NCI-H1105 (cell line): ENCODE measurements at places on chromosomes 2 and 18.

DNA sequence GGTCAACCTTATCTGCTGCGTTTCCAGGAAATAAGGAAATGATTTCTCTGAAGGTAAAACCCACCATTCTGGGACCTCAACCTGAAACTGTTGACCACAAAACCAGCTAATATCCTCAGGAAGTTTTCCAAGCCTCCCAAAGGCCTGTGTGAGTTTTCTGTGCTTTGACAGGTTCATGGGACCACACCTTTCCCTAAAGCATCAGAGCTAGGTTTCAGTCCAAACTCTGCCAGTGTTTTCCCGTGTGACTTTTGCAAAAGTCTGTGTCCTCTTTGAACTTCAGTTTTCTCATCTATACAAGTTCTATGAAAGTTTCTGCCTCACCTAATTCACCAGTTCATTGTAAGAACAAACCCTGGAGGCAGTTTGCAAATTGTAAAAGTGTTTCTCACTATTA is 39.8 kb downstream of the VSNL1 start:
- DNase-seq: no peak

- peak; percentile 33 for DNase-seq
Observed at GRCh38 chr18:9971313-9971920, 57.6 kb downstream of the VAPA start.

- DNase-seq: no peak
Observed at GRCh38 chr2:105834931-105835330, 90.2 kb downstream of the NCK2 start.

- no peak for DNase-seq
Observed at GRCh38 chr2:149849136-149849535, 261.6 kb upstream of the MMADHC start.

- DNase-seq: no peak
Observed at GRCh38 chr2:241895712-241896641, 26.4 kb downstream of the RTP5 start.

GRCh38 chr2:192208848-192209247 is 14.1 kb upstream of the TMEFF2 start:
- no peak for DNase-seq

DNA sequence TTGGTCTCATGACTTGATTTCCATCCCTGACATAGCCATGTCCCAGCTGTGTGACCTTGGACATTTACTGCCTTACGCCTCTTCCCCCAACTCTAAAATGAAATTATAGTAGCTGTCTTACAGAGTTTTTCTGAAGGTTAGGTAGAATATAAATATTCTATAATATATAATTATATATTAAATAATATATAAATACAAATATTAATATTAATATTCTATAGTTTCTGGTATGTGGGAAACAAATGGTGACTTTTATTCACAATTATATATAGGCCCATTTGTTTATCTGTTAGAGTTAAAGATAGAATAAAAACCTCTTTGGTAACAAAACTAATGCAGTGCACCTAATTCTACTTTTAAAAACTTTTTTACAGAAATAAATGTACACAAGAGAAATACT is 1.7 kb downstream of the RBBP8 start:
- DNase-seq: no peak

GRCh38 chr18:12326711-12327460 is 18.8 kb downstream of the TUBB6 start:
- no peak for DNase-seq

GRCh38 chr2:189304360-189304759 is 124.8 kb upstream of the COL5A2 start:
- DNase-seq: no peak

DNA sequence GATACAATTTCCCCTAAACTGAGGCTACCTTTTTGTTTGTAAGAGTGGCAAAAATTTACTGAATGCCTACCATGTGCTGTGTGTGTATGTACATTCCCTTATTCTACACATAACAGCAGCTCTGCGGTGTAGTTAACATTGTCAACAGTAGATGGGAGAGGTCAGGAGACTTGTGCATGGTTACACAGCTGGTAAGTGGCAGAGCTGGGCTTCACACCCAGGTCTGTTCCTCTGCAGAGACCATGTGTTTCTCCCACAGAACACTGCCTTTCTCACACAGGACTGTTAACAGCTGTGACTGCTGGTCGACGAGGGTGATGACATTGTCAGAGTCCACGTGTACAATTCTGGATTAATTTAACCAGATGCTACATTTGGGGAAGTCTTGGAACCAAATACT is 49.1 kb downstream of the EML6 start:
- DNase-seq: no peak

- peak; percentile 58 for DNase-seq
Observed at GRCh38 chr2:85826990-85827878, 61.6 kb downstream of the ST3GAL5 start.

DNA sequence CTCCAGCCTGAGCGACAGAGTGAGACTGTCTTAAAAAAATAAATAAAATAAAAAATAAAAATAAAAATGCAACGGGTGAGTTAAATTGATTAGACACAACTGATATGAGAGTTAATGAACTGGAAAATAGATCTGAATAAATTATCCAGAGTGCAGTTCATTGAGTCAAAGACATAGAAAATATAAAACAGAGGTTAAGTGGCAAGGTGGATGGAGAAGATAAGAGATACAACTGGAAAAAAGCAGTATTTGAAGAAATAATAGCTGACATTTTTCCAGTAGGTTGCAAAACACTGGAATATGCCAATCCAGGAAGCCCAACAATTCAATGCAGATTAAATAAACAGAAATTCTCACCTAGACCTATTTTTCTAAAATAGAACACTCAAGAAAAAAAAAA is 10.7 kb downstream of the CGREF1 start:
- no peak for DNase-seq

DNA sequence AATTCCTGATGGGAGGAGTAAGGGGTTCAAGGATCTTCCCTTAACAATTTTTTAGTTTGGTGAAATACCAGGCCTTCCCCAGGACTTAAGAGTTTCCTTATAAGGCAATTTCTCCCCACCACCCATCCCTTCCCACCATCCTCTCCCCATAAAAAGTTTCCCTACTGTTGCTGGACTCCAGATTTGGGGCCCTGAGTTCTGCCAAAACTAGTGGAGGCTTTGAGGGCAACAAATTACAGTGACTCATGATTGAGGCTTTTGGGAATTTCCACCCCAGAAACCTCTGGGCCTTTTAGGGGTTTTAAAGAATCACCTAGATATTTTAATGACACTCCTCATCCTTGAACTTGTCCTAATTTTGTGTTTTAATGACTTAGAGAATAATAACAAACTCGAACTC is 14.3 kb upstream of the EN1 start:
- no peak for DNase-seq

DNA sequence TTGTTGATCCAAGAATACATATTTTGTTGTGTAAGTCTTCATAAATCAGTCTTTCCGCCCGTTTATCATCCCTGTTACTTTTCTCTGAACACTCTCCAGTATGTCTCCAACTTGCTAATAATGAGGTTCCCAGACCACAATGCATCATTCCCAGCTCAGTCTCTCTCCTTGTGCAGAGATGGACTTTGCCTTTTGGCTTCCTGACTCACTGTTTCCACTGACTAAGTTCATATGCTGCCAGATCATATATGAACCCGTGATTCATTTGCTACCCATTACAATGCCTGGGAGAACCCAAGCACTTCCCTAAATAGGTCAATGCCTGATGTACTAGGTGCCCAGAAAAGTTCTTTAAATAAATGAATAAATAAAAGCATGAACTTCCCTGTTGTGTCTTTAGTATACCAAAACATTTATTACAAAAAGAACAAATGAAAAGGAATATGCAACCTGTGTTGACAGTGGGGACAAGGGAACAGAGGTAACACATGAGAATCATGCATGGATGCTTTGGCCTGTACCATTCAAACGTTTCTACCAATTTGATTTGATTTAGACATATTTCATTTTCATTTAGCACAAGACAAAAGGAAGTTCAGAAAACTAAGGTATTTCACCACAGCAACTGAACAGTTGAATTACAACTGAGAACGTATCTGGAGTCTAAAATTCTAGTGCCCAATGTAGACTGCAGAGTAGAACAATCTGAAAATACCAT is 215.4 kb upstream of the HNRNPA3 start:
- DNase-seq: no peak

DNA sequence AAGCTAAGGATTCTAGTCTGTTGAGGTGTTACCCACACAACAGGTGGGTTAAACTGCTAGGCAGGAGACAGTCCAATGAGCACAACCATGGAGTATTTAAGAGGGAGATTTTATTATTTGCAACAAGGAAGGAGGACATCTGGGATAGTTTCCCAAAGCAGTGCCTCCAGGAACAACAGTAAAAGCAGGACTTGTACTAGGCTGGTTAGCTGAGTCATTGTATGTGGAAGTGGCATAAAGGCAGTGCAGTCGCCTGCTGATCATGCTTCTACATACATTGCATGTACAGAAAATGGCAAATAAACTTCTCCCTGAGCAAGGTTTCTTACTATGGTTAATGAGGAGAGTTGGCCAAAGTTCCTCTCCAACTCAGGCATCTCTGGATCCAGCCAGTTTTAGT is 46.1 kb upstream of the CYTIP start:
- DNase-seq: no peak

GRCh38 chr18:27400001-27400400 is 214.9 kb upstream of the CHST9 start:
- no peak for DNase-seq

- no peak for DNase-seq
Observed at GRCh38 chr2:130354139-130354428, 1.8 kb upstream of the PTPN18 start.

GRCh38 chr2:100875516-100876230 is 55.7 kb downstream of the NPAS2 start:
- no peak for DNase-seq

DNA sequence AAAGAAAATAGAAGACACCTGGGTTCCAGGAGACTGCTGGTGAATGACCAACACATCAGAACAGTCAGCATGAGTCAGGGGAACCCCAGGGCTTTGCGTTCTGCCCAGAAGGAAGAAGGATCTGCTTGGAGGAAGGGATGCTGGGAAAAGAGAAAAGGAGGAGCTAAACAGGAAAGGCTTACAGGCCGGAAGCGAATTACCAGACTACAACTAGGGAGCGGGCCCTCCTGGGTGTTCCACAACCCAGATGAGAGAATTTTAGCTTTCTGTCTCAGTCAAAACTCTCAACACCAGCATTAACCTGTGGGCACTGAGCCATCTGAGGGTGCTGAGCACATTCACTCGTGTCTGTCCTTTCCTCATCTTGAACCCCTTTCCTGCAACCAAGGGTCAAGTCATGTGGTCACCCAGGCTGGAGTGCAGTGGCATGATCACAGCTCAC is 19.2 kb downstream of the CDC42EP3 start:
- no peak for DNase-seq

DNA sequence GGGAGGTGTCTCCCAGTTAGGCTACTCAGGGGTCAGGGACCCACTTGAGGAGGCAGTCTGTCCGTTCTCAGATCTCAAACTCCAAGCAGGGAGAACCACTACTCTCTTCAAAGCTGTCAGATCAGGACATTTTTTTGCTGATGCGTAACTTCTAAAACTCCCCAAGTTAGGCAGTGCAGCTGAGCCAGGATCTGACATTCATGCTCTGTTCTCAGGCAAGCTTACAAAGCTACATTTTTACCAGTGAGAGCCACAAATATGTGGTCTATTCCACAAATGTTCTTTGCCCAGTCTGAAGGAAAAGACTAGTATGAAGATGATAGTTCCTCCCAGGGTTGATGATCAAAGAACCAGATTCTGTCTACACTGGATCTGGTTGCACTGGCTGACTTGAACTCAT is 184.1 kb downstream of the MTCL1 start:
- DNase-seq: no peak

DNA sequence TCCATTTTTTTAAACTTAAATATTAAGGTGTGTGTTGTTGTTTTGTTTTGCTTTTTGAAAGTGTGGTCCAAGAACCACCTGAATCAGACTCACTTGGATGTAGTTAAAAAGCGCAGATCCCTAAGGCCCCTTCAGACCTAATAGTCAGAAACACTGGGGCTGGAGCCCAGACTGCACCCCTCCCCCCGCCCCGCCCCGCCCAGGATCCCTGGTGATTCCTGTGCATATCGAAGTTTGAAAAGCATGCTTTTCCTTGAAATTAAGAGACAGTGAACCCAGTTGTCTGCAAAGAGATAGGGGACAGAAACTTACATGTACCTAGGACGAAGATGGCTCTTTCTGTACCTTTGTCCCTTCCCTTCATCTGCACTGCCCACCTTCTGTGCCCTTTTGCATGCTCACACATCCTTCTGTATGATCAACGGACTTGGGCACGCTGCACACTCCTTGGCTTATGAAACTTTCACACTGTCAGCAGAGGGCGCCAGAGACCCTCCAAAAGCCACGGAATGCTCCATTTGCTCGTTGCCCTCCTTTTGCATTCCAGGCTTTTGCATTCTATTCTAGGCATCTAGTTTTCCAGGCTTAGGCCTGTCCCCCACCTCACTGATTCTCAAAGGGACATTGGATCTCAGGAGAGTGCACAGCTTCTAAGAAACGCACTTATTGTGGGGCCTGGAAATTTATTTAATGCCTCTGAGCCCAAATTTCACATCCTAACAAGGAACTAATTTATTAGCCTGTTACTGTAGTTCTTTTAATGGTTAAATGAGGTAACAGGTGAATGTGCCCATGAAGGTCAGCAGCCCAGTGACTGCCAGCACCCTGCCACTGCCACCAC is 32.8 kb upstream of the SLC14A1 start:
- DNase-seq: peak; percentile 43

- DNase-seq: no peak
Observed at GRCh38 chr2:42025151-42025582, 22.7 kb upstream of the PKDCC start.

DNA sequence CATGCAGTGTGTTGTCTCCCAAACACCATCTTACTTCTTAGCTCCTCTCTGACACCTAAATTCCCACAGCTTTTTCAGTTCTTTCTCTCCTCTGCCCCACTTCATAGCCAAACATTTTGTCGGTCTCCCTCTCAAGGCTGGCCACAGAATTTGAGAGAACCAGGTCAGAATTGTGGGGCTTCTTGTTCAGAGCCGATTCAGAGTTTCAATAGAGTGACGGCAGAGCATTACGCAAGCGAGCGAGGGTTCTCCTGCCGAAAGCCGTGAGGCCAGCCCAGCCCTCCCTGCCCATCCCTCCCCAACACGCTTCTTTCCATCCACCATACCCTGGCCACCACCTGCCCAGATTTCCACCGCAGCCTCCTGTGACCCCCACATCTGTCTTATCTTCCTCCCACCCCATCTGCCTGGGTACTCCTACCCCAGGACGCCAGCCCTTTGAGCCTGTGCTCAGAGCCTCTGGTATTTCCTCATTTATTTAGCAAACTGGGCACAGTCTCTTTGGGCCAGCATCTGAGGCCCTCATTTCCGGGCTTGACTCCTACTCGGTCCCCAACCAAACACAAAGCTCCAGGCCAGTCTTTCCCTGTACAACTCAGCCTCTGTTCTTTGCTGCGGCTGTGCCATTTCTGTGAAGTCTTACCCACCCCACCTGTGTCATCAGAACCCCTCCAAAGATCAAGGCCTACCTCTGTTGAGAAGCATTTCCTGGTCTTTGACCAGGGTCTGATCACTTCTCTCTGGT is 70.0 kb upstream of the MAP4K4 start:
- no peak for DNase-seq
